Activated naive CD4-positive, alpha-beta T cell treated with anti-CD3 and anti-CD28 coated beads, Interleukin-2, amount 10 ng/mL, durations not matched to agents 7 days and 5 days (primary cell): ENCODE measurements at places on chromosomes 5 and 9.

DNA sequence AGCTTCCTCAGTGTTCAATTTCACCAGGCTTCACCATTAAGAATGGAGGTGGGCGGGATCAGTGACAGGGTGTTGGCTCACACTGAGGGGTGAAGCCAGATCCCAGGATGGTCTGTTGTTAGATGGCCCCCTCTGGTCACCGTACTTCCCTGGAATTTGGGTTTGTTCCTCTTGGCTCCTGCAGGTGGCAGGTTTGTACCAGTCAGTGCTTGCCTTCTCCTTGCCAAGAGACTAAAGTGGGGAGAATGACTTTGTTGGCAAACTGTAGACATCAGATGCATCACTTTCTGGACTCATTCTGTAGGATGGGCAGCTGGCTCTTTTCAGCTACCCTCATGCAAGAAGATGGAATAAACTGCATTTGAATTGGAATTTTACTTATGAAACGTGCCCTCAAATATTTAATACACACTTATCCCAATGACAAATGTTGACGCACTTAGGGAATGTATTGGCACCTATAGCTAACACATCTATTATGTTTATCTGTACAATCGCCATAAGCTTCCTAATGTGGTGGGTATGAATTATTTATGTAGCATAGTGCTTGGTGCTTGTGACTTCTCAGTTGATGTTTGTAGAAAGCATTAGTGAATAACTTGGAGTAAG lies 31.4 kb upstream of the ANKRD55 start:
- H3K27me3 ChIP-seq, result peaks cover 22% of the 10 kb centered on the region
- no peaks in the 10 kb centered on the region for H3K36me3 ChIP-seq
- no peak overlapping the region for H3K27ac ChIP-seq
- peaks cover 2% of the 10 kb centered on the region for H3K4me1 ChIP-seq
- H3K4me3 ChIP-seq, result no peak overlapping the region

DNA sequence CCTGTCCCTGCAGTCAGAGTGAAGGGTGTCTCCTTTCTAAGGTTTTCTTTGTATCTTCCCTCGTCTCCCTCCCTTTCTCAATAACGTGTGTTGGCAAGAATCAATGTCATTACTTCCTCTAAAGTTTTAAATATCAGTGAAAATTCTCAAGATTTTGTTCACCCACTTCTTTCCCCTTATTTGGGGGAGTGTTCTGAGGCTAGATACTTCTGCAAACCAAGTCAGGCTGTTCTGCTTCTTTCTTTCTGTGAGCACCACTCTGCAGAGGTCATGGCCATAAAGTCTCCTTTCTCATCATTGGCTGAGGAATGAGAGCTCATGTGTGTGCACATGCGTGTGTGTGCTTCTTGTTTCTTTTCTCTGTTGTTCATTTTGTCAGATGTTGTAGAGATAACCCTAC lies 26.6 kb upstream of the SPATA31C2 start:
- H3K27ac ChIP-seq, result no peak overlapping the region
- no peak for DNase-seq
- no peak overlapping the region for H3K4me3 ChIP-seq
- H3K4me1 ChIP-seq, result no peaks in the 10 kb centered on the region
- H3K27me3 ChIP-seq, result peaks cover 14% of the 10 kb centered on the region

GRCh38 chr9:29906065-29906464 lies 2332.8 kb upstream of the C9orf72 start:
- H3K36me3 ChIP-seq, result no peaks in the 10 kb centered on the region
- DNase-seq, result no peak
- H3K4me1 ChIP-seq, result no peaks in the 10 kb centered on the region
- H3K27ac ChIP-seq, result no peak overlapping the region
- H3K4me3 ChIP-seq, result no peak overlapping the region

- no peak for DNase-seq
- no peak overlapping the region for H3K27ac ChIP-seq
- H3K36me3 ChIP-seq, result no peaks in the 10 kb centered on the region
- H3K4me1 ChIP-seq, result no peaks in the 10 kb centered on the region
Observed at GRCh38 chr5:38636626-38637025, 80.2 kb upstream of the LIFR start.

- no peaks in the 10 kb centered on the region for H3K36me3 ChIP-seq
- no peak overlapping the region for H3K27ac ChIP-seq
- DNase-seq, result no peak
Observed at GRCh38 chr9:116471944-116472506, 215.1 kb upstream of the TRIM32 start.

- H3K36me3 ChIP-seq, result peaks cover 13% of the 10 kb centered on the region
- peak overlapping the region; percentile 96 for H3K27ac ChIP-seq
- H3K4me3 ChIP-seq, result peak overlapping the region; percentile 99
- peaks cover 55% of the 10 kb centered on the region for H3K4me1 ChIP-seq
Observed at GRCh38 chr9:130043654-130044623, 950 bp upstream of the FNBP1 start.

DNA sequence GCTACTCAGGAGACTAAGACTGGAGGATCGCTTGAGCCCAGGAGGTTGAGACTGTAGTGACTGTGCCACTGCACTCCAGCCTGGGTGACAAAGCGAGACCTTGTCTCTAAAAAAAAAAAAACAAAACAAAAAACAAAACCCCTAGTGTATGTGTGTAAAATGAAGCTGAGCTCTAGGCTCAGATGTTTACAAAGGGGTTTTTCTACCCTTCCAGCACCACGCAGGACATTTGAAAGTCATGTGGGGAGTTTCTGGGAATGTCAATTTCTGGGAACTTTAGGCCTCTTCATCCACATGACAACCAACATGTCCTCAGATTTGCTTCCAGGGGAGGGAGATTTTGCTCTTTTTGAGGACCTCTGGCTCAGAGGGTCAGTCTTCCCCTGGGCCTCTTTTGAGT lies 42.4 kb upstream of the AIF1L start:
- no peaks in the 10 kb centered on the region for H3K36me3 ChIP-seq
- no peak for DNase-seq
- H3K27ac ChIP-seq, result no peak overlapping the region
- H3K27me3 ChIP-seq, result peaks cover 19% of the 10 kb centered on the region
